Right ventricle myocardium superior (tissue), 1 donor: ENCODE measurements at places on chromosomes 7 and 10. TPM values are rescaled to one million over a fixed set of nuclear protein-coding genes. Genes with fewer than 3 reads are reported as not detected.

DGKB gene
- 0.30 TPM for total RNA-seq

DNA sequence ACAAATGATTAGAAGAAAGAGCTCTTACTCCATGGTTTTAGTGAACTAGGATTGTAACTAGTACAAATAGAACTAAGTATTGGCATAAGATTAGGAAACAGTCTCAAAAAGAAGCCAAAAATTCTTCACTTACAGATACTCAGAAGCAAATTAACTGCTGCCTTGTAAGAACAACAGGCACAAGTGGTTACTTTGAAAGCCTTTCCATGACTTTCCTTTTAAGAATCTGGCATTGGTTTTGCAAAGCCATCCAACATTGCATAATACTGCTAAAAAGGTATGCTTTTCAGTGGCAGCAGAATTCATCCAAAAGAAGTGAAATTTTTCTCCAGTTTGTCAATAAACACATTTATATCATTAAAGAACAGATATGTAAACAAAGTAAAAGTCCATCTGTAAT, 126.8 kb upstream of the ODAD2 start:
- no peak for DNase-seq

DNA sequence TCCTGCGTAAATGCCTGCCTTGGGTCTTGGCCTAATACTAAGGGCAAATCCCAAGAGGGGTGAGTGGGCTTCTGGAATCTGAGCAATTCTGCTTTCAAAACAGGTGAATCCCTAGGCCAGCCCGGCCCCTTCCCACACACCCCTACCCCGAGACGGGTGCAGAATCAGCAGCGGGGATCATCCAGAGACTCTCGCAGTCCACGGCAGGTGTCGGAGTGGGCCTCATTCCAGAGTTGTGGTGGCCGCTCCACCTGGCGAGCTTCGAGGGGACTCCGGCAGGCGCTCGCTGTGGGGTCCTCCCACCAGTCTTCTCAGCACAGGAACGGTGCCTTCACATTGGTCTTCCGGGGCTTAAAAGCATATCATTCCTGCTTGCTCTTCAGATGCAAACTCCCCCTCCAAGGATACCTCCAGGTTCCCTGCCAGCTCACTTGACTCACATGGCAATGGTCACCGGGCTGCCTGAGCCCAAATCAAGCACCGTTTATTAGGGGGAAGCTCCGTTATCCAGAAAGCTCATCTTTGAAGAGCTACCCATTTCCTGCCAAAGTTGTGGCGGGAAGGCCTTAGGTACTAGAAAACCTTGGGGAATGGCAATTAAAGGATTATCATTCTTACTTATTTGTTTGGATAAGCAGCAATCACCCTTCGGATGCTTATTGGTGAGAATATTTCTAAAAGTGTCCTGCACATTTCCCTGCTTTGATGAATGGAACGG, 67.6 kb downstream of the PRKAG2 start:
- no peak for DNase-seq

GRCh38 chr10:118409295-118409694, 67.2 kb upstream of the FAM204A start:
- DNase-seq = no peak

DNA sequence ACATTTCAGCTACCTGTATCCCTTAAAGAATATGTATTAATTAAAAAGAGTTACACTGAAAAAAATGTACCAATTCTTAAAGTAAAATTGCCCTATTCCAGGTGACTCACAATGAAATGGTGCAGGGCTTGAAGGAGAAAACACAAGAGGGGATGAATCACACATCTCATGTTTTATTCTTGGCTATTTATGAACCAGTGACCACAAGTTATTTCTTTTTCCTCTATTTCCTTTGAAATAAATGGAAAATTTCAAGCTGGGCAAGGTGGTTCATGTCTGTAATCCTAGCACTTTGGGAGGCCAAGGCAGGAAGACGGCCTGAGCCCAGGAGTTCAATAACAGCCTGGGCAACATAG, 106.8 kb downstream of the UBE2H start:
- DNase-seq = no peak

PWWP2B gene
- total RNA-seq = 23.0 TPM

DNA sequence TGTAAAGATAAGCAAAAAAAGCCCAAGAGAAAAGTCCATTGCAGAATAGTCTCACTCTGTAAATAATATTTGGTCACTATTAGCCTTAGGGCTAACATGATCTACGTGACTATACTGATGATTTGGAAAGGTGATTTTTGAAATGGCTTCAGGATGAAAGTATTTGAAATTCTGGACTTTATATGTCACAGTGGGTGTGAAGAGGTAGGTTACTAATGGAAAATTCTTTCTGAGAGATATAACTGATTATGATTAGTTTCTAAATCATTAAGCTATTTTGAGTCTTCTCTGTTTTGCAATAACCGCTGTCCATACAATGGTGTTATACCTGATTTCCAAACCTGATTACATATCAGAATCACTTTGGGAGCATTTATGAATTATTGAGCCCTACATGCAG, 20.1 kb upstream of the HBP1 start:
- no peak for DNase-seq

GRID2IP gene
- total RNA-seq = not detected
